ENCODE measurements at places on chromosomes 3 and 15. TPM values are rescaled to one million over a fixed set of nuclear protein-coding genes. Genes with fewer than 3 reads are reported as not detected.

- H3K4me3 ChIP-seq: no peak overlapping the region
- no peaks in the 10 kb centered on the region for H3K27me3 ChIP-seq
- DNase-seq: no peak
Observed at GRCh38 chr3:114877378-114878113, 269.5 kb downstream of the ZBTB20 start.

DNA sequence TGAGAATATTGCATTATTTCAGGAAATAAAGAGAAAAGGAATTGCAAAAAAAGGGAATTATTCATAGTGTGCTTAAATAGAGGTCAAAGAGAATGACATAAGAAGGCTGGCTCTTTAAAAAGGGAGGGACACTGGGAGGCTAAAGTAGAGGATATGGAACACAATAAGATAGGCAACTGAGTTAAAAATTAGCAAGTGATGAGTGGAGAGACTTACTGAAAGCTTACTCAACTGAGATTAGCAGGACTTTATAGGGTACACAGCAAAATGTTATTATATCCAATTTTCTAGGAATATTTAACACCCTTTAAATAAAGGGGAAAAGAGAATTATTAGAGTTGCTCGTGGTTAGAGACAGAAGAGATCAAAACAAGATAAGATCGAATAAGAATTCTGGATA, 375.2 kb downstream of the LSAMP start:
- H3K4me1 ChIP-seq: no peaks in the 10 kb centered on the region
- H3K4me3 ChIP-seq: no peak overlapping the region
- DNase-seq: no peak

Gene PBRM1
- total RNA-seq: 108 TPM

Gene APBA2
- total RNA-seq: 6.3 TPM

DNA sequence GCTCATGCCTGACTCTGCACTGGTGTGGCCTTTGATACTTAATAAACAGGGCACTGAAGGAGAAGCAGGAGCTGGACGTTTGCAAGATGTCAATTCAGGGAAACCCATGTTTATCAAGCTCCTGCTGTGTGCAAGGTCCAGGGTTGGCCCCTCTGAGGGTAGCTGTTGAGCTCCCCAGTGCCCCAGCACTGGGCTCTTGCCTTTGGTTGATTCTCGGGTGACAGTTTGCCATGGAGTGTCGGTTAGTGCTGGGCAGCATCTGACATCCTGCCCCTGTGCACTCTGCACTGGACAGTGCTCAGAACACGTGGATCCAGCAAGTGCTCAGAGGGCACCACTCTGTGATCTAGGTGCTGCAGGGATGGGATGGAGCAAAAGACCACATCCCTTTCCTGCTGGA, 7.3 kb downstream of the HDAC11 start:
- H3K27me3 ChIP-seq: no peaks in the 10 kb centered on the region
- no peak overlapping the region for H3K27ac ChIP-seq
- H3K4me1 ChIP-seq: peaks cover 13% of the 10 kb centered on the region
- no peak overlapping the region for H3K4me3 ChIP-seq
- DNase-seq: no peak
- no peaks in the 10 kb centered on the region for H3K36me3 ChIP-seq

DNA sequence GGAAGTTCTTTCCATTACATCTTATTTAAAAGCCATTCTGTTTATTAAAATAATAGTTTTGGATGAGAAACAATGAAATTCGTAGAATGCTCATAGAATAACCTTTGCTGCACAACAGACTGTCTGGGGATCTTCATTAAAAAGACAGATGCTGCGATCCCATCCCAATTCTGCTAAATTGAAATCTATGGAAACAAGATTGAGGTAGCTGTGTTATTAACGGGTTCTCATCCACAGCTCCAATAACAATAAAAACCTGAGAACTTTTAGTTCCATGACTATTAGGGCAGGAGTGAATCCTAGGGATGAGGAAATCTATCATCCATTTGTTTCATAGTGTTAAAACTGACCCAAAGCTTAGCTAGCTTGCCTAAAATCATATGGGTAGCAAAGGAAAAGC, 2.5 kb upstream of the GJD2 start:
- H3K36me3 ChIP-seq: no peaks in the 10 kb centered on the region
- peaks cover 30% of the 10 kb centered on the region for H3K27me3 ChIP-seq
- no peak overlapping the region for H3K4me3 ChIP-seq

GRCh38 chr3:87982421-87982820, 76.4 kb downstream of the CGGBP1 start:
- no peak overlapping the region for H3K4me3 ChIP-seq
- no peak overlapping the region for H3K27ac ChIP-seq
- H3K27me3 ChIP-seq: no peaks in the 10 kb centered on the region
- H3K4me1 ChIP-seq: no peaks in the 10 kb centered on the region

- H3K27ac ChIP-seq: no peak overlapping the region
- DNase-seq: no peak
- H3K4me1 ChIP-seq: no peaks in the 10 kb centered on the region
- H3K27me3 ChIP-seq: no peaks in the 10 kb centered on the region
- H3K36me3 ChIP-seq: no peaks in the 10 kb centered on the region
Observed at GRCh38 chr15:35120173-35120572, 35.1 kb upstream of the NANOGP8 start.

- H3K4me3 ChIP-seq: no peak overlapping the region
- no peak for DNase-seq
- no peaks in the 10 kb centered on the region for H3K4me1 ChIP-seq
Observed at GRCh38 chr3:41002104-41002503, 197.2 kb upstream of the CTNNB1 start.

DNA sequence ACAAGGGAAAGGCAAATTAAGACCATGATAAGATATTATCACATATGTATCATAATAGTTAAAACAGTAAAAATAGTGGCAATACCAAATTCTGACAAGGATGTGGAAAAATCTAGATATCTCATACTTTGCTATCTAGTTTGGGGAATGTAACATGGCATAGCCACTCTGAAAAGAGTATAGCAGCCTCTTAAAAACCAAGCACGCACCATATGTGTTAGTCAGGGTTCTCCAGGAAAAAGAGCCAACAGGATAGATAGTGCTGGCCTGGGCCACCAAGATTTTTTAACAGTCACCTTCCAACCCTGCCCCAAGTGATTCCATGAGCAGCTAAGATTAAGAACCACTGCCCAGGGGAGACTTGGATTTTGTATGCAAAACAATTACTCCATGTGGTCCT, 48.5 kb upstream of the XCR1 start:
- H3K4me3 ChIP-seq: no peak overlapping the region
- no peaks in the 10 kb centered on the region for H3K36me3 ChIP-seq
- no peaks in the 10 kb centered on the region for H3K27me3 ChIP-seq

Gene PLD1
- 85.2 TPM for total RNA-seq

GRCh38 chr3:119257654-119258410, 17.2 kb upstream of the B4GALT4 start:
- no peaks in the 10 kb centered on the region for H3K36me3 ChIP-seq
- H3K4me1 ChIP-seq: peaks cover 7% of the 10 kb centered on the region
- H3K4me3 ChIP-seq: no peak overlapping the region

- no peak overlapping the region for H3K27ac ChIP-seq
- no peaks in the 10 kb centered on the region for H3K27me3 ChIP-seq
- H3K4me1 ChIP-seq: no peaks in the 10 kb centered on the region
- DNase-seq: no peak
- no peak overlapping the region for H3K4me3 ChIP-seq
Observed at GRCh38 chr15:36430726-36431265, 148.6 kb upstream of the CDIN1 start.

DNA sequence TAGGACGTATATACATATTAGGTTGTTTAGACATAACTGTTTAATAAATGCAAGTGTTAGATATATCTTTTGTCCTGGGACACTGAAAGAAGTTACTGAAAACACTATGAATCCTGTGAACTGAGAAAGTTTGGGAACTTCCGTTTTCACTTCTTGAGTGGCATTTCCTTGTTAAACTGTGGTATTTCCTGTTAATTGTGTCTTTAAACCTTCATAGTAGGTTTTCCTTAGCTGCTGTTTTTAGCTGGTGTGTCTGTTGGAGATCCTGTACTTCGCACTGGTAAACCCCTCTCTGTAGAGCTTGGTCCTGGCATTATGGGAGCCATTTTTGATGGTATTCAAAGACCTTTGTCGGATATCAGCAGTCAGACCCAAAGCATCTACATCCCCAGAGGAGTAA, 37.1 kb downstream of the ATP6V1A start:
- H3K27me3 ChIP-seq: no peaks in the 10 kb centered on the region
- no peak overlapping the region for H3K4me3 ChIP-seq
- peaks cover 14% of the 10 kb centered on the region for H3K4me1 ChIP-seq
- DNase-seq: no peak
- H3K36me3 ChIP-seq: no peaks in the 10 kb centered on the region

Gene RPS17
- total RNA-seq: 1,210 TPM

Gene OR5K2
- not detected for total RNA-seq

Gene USP50
- not detected for total RNA-seq

DNA sequence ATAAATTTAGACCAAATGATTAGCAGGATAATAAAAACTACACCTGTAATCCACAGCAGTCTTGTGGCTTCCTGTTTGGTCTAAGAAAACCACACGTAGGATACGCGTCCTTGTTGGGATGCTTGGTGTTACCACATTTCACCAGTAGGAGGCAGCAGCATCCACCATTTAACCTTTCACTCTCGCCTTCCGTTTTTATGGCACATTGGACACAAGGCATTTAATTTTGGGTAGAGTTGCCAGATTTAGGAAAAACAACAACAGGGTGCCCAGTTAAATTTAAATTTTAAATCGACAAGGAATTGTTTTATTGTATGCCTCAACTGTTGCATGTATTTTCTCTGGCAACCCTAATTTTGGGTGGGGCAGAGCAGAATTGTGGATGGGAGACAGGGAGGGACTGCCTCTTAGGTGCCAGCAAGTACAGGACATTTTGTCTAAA, 6.3 kb downstream of the LRRC31 start:
- peak; percentile 61 for DNase-seq
- no peak overlapping the region for H3K27ac ChIP-seq
- H3K36me3 ChIP-seq: no peaks in the 10 kb centered on the region
- H3K4me3 ChIP-seq: no peak overlapping the region

GRCh38 chr15:98953000-98953787, 54.4 kb downstream of the PGPEP1L start:
- H3K4me1 ChIP-seq: peaks cover 34% of the 10 kb centered on the region
- H3K27me3 ChIP-seq: no peaks in the 10 kb centered on the region
- H3K36me3 ChIP-seq: no peaks in the 10 kb centered on the region
- H3K27ac ChIP-seq: peak overlapping the region; percentile 72
- H3K4me3 ChIP-seq: no peak overlapping the region

Gene TNNC1
- 4.4 TPM for total RNA-seq

GRCh38 chr3:18643281-18643680, 218.1 kb upstream of the SATB1 start:
- no peak overlapping the region for H3K27ac ChIP-seq
- no peaks in the 10 kb centered on the region for H3K36me3 ChIP-seq
- no peaks in the 10 kb centered on the region for H3K4me1 ChIP-seq
- no peak overlapping the region for H3K4me3 ChIP-seq

DNA sequence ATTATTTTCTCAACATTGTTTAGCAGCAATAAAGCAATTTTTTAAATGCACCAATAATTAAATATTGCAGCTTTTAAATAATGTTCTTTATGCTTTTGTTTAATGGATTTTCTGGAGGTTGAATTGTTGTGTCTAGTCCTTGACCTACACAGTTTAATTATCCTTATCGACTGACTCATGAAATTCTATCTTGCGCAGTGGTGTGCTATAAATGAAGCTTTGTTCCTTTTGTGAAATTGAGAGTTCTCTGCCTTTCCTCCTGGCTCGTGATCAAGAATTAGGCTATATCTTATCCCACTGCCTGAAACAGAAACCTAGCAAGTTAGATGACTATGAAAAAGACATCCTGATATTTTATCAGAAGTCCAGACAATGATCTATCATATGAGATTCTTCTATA, 37.0 kb upstream of the PIK3R4 start:
- no peaks in the 10 kb centered on the region for H3K27me3 ChIP-seq
- H3K27ac ChIP-seq: no peak overlapping the region
- peaks cover 13% of the 10 kb centered on the region for H3K4me1 ChIP-seq
- H3K4me3 ChIP-seq: no peak overlapping the region
- H3K36me3 ChIP-seq: no peaks in the 10 kb centered on the region

DNA sequence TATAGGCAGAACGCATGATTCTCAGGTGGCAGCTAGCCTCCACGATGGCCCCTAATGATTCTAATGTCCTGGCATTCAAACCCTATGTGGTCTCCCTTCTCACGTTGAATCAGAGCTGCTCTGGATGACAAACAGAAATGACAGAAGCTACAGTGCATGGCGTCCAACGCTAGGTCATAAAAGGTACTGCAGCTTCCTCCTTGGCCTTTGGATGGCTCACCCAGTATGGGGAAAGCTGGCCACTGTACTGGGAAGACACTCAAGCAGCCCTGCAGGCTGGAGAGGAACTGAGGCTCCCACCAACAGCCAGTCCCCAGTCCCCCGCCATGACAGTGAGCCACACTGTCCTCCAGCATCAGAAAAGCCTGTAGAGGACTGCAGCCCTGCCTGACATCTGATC, 286.3 kb downstream of the FAM43A start:
- H3K36me3 ChIP-seq: no peaks in the 10 kb centered on the region
- no peaks in the 10 kb centered on the region for H3K4me1 ChIP-seq
- no peak for DNase-seq

- no peaks in the 10 kb centered on the region for H3K4me1 ChIP-seq
- H3K4me3 ChIP-seq: no peak overlapping the region
- H3K27ac ChIP-seq: no peak overlapping the region
- no peaks in the 10 kb centered on the region for H3K36me3 ChIP-seq
Observed at GRCh38 chr3:120625159-120625586, 29.0 kb downstream of the NDUFB4 start.

DNA sequence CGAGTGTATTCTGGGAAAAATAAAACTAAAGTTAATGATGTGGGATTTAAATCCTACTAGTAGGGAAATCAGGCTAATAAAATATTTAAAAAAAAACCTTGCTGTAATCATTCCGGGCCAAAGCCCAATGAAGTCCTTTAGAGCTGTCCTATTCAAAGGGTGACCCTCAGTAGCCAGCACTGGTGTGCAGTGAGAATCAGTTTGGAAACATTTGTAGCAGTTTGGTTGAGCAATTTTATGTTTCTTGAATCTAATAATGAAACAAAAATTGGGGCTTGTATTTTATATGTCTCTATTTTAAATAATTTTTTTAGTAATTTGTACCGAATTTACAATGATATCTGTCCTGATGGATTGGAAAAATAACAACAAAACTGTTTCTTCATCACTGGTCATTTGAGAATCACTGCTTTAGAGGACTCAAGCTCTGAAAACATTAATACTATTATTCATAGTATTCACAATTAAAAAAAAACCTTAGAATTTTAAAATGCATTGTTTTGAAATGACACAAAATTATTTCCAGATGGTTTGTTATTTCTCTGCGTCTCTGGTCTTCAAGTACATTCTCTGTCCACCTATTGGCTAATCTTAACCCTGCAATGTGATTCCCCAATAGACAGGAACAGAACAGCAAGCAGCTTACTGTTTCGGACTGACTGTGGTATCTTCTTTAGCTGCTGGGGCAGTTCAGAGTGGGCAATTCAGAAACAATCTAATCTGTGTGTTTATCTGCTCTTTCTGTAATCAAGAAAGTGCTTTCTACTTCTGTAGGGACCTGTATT, 71.2 kb downstream of the OTOL1 start:
- no peak overlapping the region for H3K27ac ChIP-seq
- no peaks in the 10 kb centered on the region for H3K27me3 ChIP-seq
- DNase-seq: no peak
- H3K4me1 ChIP-seq: no peaks in the 10 kb centered on the region

- H3K4me3 ChIP-seq: no peak overlapping the region
- no peaks in the 10 kb centered on the region for H3K27me3 ChIP-seq
- no peak overlapping the region for H3K27ac ChIP-seq
- no peaks in the 10 kb centered on the region for H3K4me1 ChIP-seq
Observed at GRCh38 chr3:98530676-98531075, 1.1 kb upstream of the GPR15 start.

Data from adrenal gland (tissue), 19 donors.